ENCODE measurements at places on chromosomes 12 and 14.

GRCh38 chr12:119786539-119786938, 90.6 kb downstream of the CIT start:
- DNase-seq, result no peak

DNA sequence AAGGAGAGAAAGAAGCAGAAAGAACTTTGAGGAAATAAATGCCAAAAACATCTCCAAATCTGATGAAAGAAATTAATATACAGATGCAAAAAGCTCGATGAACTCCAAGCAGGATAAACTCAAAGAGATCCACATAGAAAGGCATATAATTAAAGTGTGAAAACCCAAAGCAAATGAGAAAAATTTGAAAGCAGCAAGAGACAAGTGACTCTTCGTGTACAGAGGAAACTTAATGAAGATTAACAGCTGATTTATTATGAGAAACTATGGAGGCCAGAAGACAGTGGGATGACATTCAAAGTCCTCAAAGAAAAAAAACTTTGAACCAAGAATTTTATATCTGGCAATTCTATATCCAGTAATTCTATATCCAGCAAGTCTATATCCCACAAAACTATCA, 163.0 kb upstream of the TMCC3 start:
- DNase-seq, result no peak

- no peak for DNase-seq
These were observed 2.1 kb downstream of the UNG start for GRCh38 chr12:109099431-109100020.

DNA sequence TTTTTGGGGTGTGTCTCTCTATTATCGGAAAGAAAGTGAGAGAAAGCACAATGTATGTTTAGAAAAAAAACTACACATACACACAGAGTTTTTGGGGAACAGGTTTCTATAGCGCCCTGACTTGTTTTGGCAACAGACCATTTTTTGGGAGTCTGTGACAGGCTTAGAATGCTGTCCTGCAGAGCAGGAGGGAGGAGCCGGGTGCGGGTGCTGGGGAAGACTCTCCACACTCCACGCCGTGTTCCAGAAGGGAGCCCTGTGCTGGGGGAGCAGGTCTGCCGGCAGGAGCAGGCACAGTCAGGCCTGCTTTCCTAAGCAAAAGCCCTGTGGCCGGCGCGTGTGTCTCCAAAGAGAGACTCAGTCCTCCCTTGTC, 26.5 kb downstream of the CD9 start:
- no peak for DNase-seq

- DNase-seq, result no peak
These were observed 83.2 kb upstream of the EIF5 start for GRCh38 chr14:103250874-103251273.

- DNase-seq, result no peak
These were observed 49.9 kb downstream of the PPP2R5E start for GRCh38 chr14:63493246-63493645.

- no peak for DNase-seq
These were observed 19.8 kb downstream of the VASH1 start for GRCh38 chr14:76780875-76781647.

- no peak for DNase-seq
These were observed 113.4 kb upstream of the DYRK2 start for GRCh38 chr12:67535176-67535575.

DNA sequence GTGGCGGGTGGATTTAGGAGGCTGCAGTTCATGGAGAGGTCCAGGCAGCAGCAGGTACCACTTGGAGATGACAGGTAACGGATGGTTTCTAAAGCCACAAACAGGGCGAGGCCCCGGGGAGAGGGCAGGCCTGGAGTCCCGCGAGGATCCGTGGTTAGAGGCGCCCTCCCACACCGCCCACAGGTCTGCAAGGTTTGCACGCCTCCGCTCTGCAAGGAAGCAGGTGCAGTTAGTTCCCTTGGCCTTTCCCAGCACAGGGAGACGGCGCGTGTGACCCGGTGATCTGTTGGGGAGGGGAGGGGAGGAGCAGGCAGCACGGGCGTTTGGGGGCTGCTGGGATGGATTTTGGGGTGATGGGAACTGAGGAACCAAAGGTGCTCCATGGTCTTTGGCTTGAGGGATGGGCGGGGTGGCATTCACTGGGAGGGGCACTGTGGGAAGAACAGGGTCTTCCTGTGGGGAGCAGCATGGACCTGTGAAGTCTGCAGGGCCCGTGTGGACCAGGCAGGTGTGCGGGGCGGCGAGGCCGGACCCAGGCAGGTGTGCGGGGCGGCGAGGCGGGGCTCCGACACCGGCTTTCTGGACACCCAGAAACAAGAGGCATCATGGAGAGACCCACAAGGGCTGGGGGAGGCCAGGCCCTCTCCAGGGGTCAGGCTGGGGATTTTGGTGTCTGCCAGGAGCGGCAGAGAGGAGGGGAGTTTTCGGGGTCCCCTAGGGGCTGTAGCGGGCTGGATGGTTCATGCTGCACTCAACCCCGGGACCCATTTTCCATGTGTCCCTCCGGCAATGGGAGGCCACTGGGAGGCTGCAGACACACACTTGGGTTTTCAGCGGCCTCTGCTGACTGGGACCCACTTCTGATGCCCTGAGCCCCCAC, 29.1 kb downstream of the NOC4L start:
- DNase-seq, result no peak

DNA sequence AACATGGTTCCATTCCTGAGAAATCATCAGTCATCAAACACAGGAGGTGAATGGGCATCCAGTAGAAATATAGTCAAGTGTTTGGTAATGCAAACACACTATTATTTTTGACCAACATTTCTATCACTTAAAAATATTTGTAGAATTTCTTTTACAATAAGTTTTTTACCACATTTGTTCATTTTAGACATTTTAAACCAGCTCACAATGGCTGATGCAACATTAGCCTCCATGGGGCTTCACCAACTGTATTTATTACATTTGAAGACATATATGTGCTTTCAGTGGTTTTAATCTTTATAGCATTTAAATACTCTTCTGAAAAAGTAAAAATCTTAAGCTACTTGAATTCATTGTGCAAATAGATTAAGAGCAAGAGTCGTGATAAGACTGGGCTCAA, 1201.4 kb upstream of the TMEM132C start:
- no peak for DNase-seq

GRCh38 chr12:18492372-18493025, 231.2 kb downstream of the PIK3C2G start:
- DNase-seq, result no peak

GRCh38 chr14:57420986-57421385, 30.6 kb downstream of the NAA30 start:
- DNase-seq, result no peak

DNA sequence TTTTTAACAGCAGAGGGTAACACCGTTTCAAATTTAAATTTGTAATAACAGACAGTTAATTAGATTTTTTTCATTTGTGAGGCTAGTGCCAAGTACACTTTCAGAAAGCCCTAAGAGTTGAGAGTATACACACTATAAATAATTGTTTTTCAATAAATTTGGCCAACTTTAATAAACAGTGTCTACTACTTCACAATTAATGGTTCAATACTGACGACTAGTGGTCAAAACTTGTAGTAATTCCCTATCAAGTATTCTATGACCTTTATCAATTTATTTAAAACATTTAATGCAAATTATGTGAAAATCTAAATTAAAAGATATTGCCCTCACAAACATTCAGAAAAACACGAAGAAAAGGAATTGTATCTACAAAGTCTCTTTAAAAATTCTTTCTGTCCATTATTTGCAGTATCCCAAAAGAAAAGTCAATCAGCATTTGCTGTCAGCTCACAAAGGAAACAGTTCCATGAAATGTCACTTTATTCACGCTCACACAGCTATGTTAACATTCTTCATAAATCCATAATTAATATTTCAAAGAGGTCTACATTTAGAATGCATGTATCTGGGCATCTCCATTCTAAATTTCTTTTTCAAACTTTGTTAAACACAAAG, 91.2 kb downstream of the CEP128 start:
- DNase-seq, result no peak

DNA sequence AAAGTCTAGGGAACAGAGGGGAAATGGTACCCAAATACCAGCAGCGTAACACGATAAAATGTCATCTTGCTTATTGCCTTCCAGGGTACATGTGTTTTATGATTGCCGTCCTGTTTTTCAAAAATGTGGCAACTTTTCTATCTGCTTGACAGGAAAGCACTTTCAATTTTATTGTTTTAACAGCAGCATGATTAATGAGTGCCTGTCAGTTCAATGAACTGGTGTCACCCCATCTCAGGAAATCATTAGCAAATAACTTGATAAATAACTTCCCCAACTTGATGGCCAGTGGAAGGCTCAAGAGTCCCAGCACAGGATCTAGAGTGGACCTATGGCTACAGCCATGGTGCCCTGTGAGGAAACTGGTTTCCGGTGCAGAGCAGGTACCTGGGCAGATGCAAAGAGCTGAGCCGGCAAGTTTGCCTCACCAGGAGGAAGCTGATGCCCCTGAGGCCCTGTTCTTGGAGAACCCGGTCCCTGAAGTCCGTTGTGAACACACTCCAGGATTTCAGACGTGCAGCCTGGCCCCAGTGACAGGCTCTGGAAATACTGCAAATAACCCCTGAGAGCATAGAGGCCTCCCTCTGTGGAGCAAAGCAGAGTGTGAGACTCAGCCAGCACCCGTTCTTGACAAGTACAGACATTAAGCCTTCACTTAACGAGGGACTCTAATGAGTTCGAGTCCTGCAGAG, 173.5 kb upstream of the SFSWAP start:
- no peak for DNase-seq

GRCh38 chr14:99755629-99756603, 37.3 kb upstream of the EML1 start:
- DNase-seq, result no peak

DNA sequence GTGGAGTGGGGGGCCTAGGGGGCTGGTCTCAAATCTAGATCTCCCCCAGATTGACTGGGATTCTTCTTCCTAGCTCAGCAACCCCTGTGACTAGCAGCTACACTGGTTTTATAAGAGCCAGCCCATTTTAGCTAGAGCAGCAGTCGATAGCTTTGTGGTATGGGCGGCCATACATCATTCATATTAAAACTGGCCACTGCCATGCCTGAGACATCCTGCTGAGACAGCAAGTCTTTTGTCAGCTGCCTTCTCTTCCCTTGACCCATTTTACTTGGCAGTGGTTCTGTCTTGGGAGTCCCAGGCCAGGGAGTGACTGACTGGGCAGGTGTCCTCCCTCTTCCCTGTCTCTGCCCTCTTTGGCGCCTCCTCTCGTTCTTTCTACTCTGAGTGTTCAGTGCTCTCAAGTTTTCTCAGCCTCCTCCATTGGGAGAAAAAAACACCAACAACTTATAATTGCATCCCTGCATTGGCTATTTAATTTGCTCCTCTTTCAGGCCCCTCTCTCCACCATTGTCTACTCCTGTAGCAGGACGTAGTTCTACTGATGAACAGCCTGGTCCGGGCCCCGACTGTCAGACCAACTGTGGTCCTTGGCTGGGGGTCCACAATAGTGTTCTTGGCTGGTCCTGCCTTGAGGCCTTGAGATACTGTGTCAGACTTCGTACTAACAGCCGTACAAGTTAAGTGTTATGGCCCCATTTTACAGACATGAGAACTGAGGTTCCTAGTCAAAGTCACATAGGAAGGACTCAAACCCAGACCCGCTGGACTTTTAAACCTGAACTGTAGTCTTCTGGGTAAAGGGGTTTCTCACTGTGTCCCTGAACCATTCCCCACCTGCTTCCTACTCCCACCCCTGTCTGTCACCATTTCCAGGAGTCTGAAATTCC, 18.3 kb upstream of the JDP2 start:
- no peak for DNase-seq

DNA sequence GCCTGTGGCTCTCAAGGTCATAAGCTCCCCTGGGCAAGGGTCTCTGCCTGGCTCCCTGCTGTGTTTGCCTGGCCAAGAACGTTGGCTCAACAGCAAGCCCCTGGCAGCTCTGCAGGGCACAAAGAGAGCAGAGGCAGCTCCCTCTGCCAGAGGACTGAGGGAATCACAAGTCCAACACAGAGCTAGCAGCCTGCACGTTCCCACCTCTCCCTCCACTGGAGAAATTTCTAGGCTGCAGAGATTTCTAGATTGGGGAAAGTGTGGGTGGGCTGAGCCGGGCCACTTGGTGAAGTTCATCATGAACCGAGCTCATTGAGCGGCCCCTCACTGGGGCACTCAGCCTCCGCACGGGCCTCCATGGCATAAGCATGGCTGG, 19.8 kb downstream of the ZFYVE21 start:
- DNase-seq, result no peak

DNA sequence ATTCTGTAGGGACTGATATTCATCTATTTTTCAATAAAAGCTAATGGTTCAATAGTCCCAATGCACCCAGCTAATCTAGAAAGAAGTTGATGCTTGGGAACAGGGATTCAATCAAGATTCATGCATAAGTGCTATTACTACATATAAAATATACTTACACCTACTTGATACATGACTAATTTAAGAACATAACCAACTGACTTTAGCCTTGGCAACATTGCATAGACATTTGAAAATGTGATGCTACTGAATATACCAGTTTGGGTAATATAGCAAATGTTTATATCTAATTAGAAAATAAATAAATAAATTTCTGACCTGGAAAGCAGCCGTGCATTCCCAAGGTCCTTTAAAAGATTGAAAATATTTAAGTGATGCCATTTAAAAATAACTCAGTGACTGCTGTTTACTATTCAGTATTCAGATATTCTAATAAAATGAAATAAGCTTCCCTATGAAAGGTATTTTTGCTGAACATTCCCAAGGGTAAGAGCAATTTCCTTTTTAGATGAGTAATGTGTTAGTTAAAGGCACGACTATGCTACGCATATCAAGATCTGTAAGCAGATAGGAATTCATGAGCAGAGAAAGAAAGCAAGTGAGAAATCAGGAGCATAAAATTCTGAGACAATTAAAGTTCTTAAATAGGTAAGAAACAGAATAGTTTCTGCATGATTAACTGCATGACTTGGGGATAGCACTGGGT, 160.6 kb upstream of the SYT1 start:
- no peak for DNase-seq

DNA sequence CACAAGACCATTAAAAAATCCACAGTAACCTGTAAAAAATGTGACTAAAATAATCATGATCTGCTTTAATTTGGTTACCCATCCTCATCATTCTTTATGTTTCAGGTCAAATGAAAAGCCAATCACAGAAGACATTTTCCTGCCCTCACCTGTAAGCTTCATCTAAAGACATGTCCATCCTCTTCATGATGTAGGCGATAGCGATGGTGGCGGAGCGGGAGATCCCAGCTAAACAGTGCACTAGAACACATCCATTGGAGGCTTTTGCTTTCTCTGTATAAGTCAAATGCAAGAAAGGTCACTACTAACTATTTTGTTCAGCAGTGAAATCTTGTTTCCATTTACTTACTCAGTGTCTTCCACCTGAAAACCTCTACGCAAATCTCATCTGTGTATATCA, 82.6 kb downstream of the DUSP16 start:
- no peak for DNase-seq

GRCh38 chr12:50961708-50962107, 9.4 kb downstream of the HIGD1C start:
- no peak for DNase-seq

GRCh38 chr12:44510510-44510909, 365.6 kb downstream of the NELL2 start:
- DNase-seq, result no peak

- DNase-seq, result no peak
These were observed 745 bp downstream of the PCK2 start for GRCh38 chr14:24094841-24095270.

GRCh38 chr14:47039336-47039735, 387.8 kb upstream of the RPL10L start:
- DNase-seq, result no peak
